GM23248 (cell line): ENCODE measurements at places on chromosomes 11 and 22. TPM values are rescaled to one million over a fixed set of nuclear protein-coding genes. Genes with fewer than 3 reads are reported as not detected.

DNA sequence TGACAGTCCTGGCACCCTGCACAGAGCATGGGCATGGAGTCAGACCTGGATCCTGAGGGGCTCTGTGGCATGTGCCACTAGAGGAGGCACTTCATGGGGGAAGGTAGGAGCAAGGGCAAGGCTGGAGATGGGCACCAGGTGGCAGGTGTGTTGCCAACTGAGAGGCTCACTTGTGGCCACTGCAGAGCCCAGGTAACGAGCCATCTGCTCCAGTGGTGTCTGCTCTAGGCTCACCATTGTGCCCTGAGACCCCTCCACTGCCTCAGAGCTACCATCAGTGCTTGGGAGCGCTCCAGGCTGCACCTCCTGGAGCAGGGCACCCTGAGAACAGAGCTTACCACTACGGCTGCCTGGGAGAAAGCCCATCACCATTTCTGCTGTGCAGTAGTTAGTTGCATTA lies 1.3 kb upstream of the ZDHHC8 start:
- no peak for DNase-seq
- H3K36me3 ChIP-seq, result 0 out of 2 replicates have a peak, but pooled peaks cover 6% of the 10 kb centered on the region
- no peak overlapping the region for H3K27ac ChIP-seq
- no peaks in the 10 kb centered on the region for H3K27me3 ChIP-seq
- H3K4me3 ChIP-seq, result no peak overlapping the region

MS4A3 gene
- total RNA-seq, result not detected in 2 replicates

GRCh38 chr11:18329196-18329870 lies 7.0 kb downstream of the GTF2H1 start:
- no peak overlapping the region for H3K4me3 ChIP-seq
- no peaks in the 10 kb centered on the region for H3K27me3 ChIP-seq
- H3K4me1 ChIP-seq, result peaks cover 18% of the 10 kb centered on the region

APOL2 gene
- total RNA-seq, result 37.7 and 43.8 TPM in 2 replicates

DNA sequence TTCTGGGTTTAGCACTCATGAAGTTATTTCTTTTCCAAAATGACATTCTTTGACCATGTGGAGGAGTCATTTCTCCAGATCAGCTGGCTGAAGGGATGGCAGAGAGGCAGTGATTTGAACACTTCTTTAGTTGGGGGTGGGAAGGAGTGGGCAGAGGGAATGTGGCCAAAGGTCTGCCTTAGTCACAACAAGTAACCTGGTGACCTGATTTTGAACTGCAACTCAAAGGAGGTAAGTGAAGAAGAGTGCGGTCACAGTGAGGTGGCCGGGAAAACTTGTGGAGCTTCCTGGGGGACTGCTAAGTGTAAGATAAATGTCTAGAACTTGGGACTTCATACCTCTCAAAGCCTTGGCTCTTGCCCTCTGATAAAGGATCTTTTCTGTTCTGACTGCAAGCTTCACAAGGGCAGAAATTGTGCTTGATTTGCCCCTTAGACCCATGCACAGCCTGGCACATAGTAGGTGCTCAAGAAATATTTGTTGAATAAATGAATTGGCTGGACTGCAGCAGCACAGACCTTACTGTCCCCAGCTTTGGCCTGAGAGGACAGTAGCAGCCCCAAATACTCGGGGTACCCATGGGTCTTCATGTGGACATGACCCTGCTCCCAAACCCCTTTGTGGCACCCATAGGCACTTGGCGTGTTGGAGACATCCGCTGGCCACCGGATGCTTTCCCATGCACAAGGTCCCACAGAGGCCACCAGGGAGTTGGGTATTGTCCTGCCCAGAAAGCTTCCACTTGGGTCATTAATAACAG lies 99.0 kb upstream of the ALX4 start:
- no peaks in the 10 kb centered on the region for H3K36me3 ChIP-seq
- no peak overlapping the region for H3K27ac ChIP-seq
- no peak overlapping the region for H3K4me3 ChIP-seq
- peaks cover 16% of the 10 kb centered on the region for H3K27me3 ChIP-seq
- no peaks in the 10 kb centered on the region for H3K4me1 ChIP-seq

PKP3 gene
- total RNA-seq, result 1.2 and 4.9 TPM in 2 replicates

DNA sequence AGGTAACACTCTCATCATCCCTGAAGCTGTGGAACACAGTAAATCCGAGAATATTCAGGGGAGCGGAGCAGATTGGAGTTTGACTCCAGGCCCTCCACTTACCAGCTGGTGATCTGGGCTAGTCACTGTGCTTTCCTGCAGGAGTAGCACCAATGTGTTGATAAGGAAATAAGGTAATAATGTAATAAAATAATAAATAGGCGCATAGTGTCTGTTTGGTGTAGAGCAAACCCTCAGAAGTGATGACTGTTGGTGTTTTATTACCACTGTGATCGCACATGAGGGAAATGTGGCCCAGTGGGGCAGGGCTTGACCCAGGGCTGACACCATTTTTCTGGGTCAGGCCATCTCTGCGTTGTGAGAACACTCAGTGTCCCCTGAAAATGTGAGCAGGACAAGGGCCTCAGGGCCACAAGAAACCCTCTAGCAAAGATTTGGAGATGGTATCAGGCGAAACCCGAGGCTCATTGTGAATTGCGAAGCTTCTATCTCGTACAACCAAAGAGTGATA lies 563.9 kb upstream of the B3GAT1 start:
- no peak overlapping the region for H3K4me3 ChIP-seq
- H3K27me3 ChIP-seq, result no peaks in the 10 kb centered on the region
- H3K36me3 ChIP-seq, result no peaks in the 10 kb centered on the region
- no peaks in the 10 kb centered on the region for H3K4me1 ChIP-seq

KCNQ1OT1 gene
- total RNA-seq, result 0.86 and 1.1 TPM in 2 replicates

ANO9 gene
- total RNA-seq, result not detected in 2 replicates

- peak; percentile 49 for DNase-seq
- peaks cover 3% of the 10 kb centered on the region; the same call in 1 of the 2 replicates for H3K36me3 ChIP-seq
- H3K27ac ChIP-seq, result peak overlapping the region; percentile 11
- H3K27me3 ChIP-seq, result no peaks in the 10 kb centered on the region
- H3K4me1 ChIP-seq, result peaks cover 28% of the 10 kb centered on the region
- H3K4me3 ChIP-seq, result peak overlapping the region; percentile 78
Measured at GRCh38 chr11:122365610-122366360, 249.8 kb upstream of the BLID start.

KLHL35 gene
- 10.5 and 13.0 TPM in 2 replicates for total RNA-seq

GRCh38 chr11:81725701-81726100 lies 1008.0 kb downstream of the FAM181B start:
- H3K27me3 ChIP-seq, result no peaks in the 10 kb centered on the region
- H3K4me3 ChIP-seq, result no peak overlapping the region
- DNase-seq, result peak; percentile 5

ROBO4 gene
- total RNA-seq, result 0.51 and 1.3 TPM in 2 replicates

GRCh38 chr11:23283666-23284065 lies 423.4 kb upstream of the CCDC179 start:
- no peaks in the 10 kb centered on the region for H3K27me3 ChIP-seq
- H3K4me1 ChIP-seq, result peaks cover 45% of the 10 kb centered on the region
- H3K36me3 ChIP-seq, result no peaks in the 10 kb centered on the region
- DNase-seq, result no peak
- no peak overlapping the region for H3K27ac ChIP-seq

DNA sequence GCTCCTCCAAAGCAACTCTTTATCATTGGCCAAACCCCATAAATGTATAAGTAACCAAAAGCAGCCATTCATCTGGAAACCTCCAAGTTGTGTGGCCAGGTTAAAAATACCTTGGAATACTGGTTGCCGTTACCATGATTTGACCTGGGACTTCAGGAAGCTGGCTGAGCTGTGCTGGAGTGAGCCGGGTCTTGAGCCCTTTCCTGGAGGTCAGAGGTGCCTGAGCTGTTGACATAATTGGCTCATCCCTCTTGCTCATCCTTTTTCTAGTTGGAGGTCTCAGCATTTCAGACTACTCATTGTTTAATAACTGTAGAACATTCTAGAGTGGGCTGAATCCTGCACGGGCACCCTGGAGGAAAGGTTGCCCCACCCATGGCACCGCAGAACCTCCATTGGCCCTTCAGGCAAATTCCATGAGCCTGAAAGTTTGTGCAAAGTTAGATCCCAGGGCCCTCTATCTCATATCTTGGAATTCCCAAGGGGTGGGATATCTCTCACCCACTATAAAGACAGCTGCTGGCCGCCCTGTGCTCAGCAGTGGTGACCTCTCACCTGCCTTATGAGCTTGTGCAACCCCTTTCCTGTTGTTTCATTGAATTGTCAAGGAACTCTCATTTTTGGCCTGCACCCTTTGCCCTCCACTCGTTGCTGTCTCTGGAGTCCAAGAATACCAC lies 77.0 kb downstream of the C22orf31 start:
- H3K36me3 ChIP-seq, result no peaks in the 10 kb centered on the region
- no peak overlapping the region for H3K27ac ChIP-seq
- H3K27me3 ChIP-seq, result no peaks in the 10 kb centered on the region
- H3K4me3 ChIP-seq, result no peak overlapping the region
- no peak for DNase-seq
- H3K4me1 ChIP-seq, result peaks cover 7% of the 10 kb centered on the region

DNA sequence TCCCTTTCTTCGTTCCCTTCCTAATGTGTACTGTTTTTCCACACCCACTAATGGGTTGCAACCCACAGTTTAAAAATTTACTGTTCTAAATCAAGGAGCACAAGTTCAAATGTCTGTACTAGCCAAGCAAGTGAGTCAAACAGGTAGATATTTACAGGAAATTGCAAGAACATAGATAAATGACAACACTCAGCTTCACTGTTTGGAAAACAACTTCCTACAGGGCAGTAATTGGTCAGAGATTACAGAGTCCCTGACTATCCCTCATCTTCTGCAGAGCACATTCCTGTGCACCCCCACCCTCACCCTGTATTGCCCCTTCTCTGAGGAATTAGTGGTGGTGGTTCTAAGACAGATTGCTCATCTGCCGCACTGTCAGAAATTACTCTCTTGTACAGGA lies 1.9 kb downstream of the SERPING1 start:
- H3K36me3 ChIP-seq, result no peaks in the 10 kb centered on the region
- peaks cover 11% of the 10 kb centered on the region for H3K4me1 ChIP-seq
- peak overlapping the region; percentile 77 for H3K4me3 ChIP-seq
- H3K27me3 ChIP-seq, result no peaks in the 10 kb centered on the region
- H3K27ac ChIP-seq, result peak overlapping the region; percentile 80

- H3K36me3 ChIP-seq, result no peaks in the 10 kb centered on the region
- peaks cover 10% of the 10 kb centered on the region for H3K4me1 ChIP-seq
- DNase-seq, result no peak
- peaks cover 34% of the 10 kb centered on the region for H3K27me3 ChIP-seq
Measured at GRCh38 chr11:128685402-128686020, 8.4 kb upstream of the FLI1 start.

PLEKHB1 gene
- not detected in 2 replicates for total RNA-seq

GRCh38 chr11:2383852-2384804 lies 7.0 kb downstream of the CD81 start:
- peak overlapping the region; percentile 65 for H3K27ac ChIP-seq
- peak; percentile 39 for DNase-seq
- no peak overlapping the region for H3K4me3 ChIP-seq
- no peaks in the 10 kb centered on the region for H3K36me3 ChIP-seq

GRCh38 chr22:25208328-25208727 lies 8.7 kb downstream of the CRYBB3 start:
- no peak overlapping the region for H3K27ac ChIP-seq
- DNase-seq, result no peak
- no peaks in the 10 kb centered on the region for H3K27me3 ChIP-seq

MOGAT2 gene
- not detected in 2 replicates for total RNA-seq

GRCh38 chr11:16902182-16902581 lies 112.0 kb downstream of the PLEKHA7 start:
- DNase-seq, result no peak
- H3K27ac ChIP-seq, result no peak overlapping the region
- H3K4me3 ChIP-seq, result no peak overlapping the region
- H3K27me3 ChIP-seq, result 0 out of 2 replicates have a peak, but pooled peaks cover 9% of the 10 kb centered on the region
- H3K36me3 ChIP-seq, result no peaks in the 10 kb centered on the region
- H3K4me1 ChIP-seq, result no peaks in the 10 kb centered on the region

DNA sequence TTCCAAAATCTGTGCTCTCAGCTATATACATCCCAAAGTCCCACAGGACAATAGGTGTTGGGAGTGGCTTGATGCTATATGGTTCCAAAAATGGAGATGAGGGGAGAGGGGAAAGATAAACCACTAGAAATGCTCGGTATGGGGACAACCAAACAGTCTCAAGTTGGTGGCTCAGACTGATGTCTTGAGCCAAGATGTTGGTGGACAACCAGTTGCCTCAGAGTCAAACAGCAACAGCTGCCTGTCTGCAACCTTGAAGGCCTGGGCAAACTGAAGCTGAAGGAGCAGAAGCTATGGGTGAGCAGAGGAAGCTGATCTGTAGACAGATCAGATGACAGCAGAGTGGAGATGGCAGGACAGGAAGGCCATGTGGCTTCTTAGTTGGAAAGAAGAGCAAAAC lies 4.0 kb downstream of the RRP8 start:
- H3K36me3 ChIP-seq, result peaks cover 36% of the 10 kb centered on the region; the same call in 1 of the 2 replicates
- peaks cover 8% of the 10 kb centered on the region for H3K4me1 ChIP-seq

C11orf42 gene
- total RNA-seq, result not detected in 2 replicates

SLC17A6 gene
- total RNA-seq, result not detected in 2 replicates

GRCh38 chr11:102552447-102553194 lies 22.1 kb upstream of the MMP7 start:
- no peak overlapping the region for H3K27ac ChIP-seq
- H3K27me3 ChIP-seq, result no peaks in the 10 kb centered on the region
- H3K36me3 ChIP-seq, result no peaks in the 10 kb centered on the region
- H3K4me3 ChIP-seq, result no peak overlapping the region

GRCh38 chr11:115920092-115920461 lies 415.9 kb upstream of the CADM1 start:
- no peak overlapping the region for H3K27ac ChIP-seq
- no peak for DNase-seq
- H3K36me3 ChIP-seq, result no peaks in the 10 kb centered on the region
- H3K4me1 ChIP-seq, result no peaks in the 10 kb centered on the region

GRCh38 chr11:74777038-74777437 lies 28.4 kb downstream of the RNF169 start:
- H3K36me3 ChIP-seq, result no peaks in the 10 kb centered on the region
- no peak overlapping the region for H3K4me3 ChIP-seq
- DNase-seq, result no peak

GRCh38 chr11:72764503-72764902 lies 12.3 kb upstream of the ARAP1 start:
- no peaks in the 10 kb centered on the region for H3K27me3 ChIP-seq
- no peak overlapping the region for H3K4me3 ChIP-seq
- no peak overlapping the region for H3K27ac ChIP-seq
- H3K4me1 ChIP-seq, result no peaks in the 10 kb centered on the region
- DNase-seq, result no peak

DNA sequence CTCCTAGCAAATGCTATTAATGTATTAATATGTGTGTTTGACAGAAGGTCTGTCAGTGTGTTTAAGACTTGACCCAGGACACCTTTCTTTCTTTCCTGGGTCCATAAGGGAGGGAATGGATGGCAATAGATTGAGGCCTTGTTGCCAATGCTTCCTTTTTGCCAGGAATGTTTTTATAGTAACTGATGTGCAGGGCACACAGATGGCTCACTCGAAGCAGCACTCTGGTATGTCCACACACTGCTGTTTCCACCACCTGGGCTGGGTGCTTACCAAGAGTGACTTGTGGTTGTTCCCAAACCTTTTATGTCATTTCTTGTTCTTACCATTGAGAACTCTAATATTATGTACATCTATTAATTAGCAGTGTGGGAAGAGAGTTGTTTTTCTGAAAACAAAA lies 396.9 kb upstream of the SYN3 start:
- no peak overlapping the region for H3K27ac ChIP-seq
- H3K36me3 ChIP-seq, result no peaks in the 10 kb centered on the region
- no peaks in the 10 kb centered on the region for H3K4me1 ChIP-seq

GRCh38 chr22:37448516-37449127 lies 21.3 kb upstream of the ELFN2 start:
- no peaks in the 10 kb centered on the region for H3K36me3 ChIP-seq
- no peaks in the 10 kb centered on the region for H3K4me1 ChIP-seq
- no peak overlapping the region for H3K4me3 ChIP-seq
- no peaks in the 10 kb centered on the region for H3K27me3 ChIP-seq
- no peak for DNase-seq
- no peak overlapping the region for H3K27ac ChIP-seq
